Stimulated activated CD8-positive, alpha-beta memory T cell treated with anti-CD3 and anti-CD28 coated beads, Interleukin-15, amount 100 ng/mL, for 1 hour (primary cell): ENCODE measurements at places on chromosomes 7 and 10.
A peak's percentile ranks its signal among the peaks of the same experiment; 100 is the strongest.

GRCh38 chr7:113945018-113945938 lies 26.5 kb upstream of the PPP1R3A start:
- no peak for DNase-seq

- no peak for DNase-seq
Observed at GRCh38 chr10:11152801-11153200, 135.1 kb downstream of the CELF2 start.

DNA sequence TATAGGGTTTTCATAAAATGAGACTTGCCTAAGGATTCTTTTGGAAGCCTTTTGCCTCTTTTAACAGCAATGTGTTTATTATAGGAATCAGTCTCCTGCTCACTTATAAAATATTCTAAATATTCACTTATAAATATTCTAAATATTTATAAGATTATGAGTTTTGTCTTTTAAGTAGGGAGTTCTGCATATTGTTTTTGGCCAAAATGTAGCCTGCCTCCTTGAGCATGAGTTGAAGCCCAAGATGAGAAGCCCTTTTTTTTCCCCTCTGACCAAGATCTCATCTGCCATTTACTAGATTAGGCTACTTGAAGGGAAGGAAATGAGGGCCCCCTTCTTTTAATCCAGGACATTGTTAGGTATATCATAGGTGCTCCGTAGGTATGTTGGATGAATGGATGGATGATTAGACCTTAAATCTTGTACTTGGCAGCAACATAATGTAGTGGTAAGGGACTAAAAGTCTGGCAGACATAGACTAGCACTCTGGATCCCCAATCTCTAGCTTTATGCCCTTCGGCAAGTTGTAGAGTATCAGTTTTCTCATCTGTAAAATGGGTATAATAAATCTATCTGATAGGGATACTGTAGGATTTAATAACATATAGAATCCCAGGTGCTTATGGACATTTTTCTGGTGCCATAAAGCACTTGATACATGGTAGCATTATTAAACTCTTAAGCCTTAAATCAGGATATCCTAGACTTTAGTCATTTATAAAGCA lies 59.1 kb downstream of the ARID5B start:
- no peak for DNase-seq

GRCh38 chr7:76377186-76377918 lies 18.6 kb upstream of the YWHAG start:
- no peak for DNase-seq

DNA sequence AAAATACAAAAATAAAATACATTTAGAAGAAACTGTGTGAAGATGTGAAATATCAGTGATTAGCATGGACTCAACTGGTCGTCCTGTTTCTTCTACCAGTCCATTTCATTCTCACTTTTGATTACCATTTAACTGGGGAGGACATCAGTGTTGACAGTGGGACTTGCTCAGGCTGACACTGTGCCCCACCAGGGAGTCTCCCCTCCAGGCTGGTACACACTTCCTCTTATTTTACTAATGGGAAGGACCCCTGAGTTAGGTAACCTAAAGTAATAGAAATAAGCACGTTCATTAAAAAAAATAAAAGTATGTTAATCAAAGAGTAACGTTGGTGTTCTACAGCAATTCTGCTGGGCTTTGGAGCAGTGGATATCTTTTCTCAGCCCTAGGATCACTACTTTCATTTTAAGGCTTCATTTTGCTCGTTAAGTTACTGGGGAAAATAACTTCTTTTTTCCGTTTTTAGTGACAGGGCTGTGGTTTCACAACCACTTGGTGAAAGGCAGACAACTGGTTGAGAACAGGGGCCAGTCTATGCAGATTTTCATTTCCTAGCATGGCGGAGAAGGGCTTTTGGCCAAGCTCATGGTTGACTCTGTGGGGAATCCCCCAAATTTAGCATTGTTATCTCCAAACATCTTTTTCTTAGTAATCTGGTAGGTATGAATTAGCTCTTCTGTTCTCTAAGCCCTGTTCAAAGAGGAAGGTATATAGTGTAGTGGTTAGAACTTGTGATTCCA lies 2.1 kb downstream of the SNX10 start:
- peak; percentile 24 for DNase-seq
